ENCODE measurements at places on chromosomes 7 and 10.

- no peak for DNase-seq
Observed at GRCh38 chr10:126538439-126539135, 131.9 kb downstream of the C10orf90 start.

GRCh38 chr10:13745271-13745670, 158.5 kb downstream of the PRPF18 start:
- DNase-seq = no peak

GRCh38 chr10:31765541-31765940, 163.1 kb downstream of the ARHGAP12 start:
- DNase-seq = no peak

- DNase-seq = no peak
Observed at GRCh38 chr7:128236924-128237586, 4.0 kb upstream of the LEP start.

DNA sequence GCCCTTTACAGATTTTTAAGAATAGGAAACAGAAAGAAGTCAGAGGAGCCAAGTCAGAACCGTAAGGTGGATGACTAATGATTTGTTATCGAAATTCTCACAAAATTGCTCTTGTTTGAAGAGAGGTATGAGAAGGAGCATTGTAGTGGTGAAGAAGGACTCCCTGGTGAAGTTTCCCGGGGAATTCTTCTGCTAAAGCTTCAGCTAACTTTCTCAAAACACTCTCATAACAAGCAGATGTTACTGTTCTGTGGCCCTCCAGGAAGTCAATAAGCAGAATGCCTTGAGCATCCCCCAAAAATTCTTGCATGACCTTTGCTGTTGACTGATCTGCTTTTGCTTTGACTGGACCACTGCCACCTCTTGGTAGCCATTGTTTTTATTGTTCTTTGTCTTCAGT, 152.9 kb downstream of the HGF start:
- no peak for DNase-seq

GRCh38 chr7:140239653-140239935, 62.8 kb upstream of the KDM7A start:
- no peak for DNase-seq

GRCh38 chr10:122510326-122510725, 49.0 kb downstream of the HTRA1 start:
- DNase-seq = no peak
